ENCODE measurements at places on chromosomes 2 and 18. TPM values are rescaled to one million over a fixed set of nuclear protein-coding genes. Genes with fewer than 3 reads are reported as not detected.

Gene UPP2
- total RNA-seq = not detected

- H3K4me3 ChIP-seq = no peak overlapping the region
- no peaks in the 10 kb centered on the region for H3K4me1 ChIP-seq
- H3K36me3 ChIP-seq = no peaks in the 10 kb centered on the region
- no peak overlapping the region for H3K27ac ChIP-seq
- H3K27me3 ChIP-seq = no peaks in the 10 kb centered on the region
These were observed 75.4 kb downstream of the CD8B2 start for GRCh38 chr2:106562268-106563186.

DNA sequence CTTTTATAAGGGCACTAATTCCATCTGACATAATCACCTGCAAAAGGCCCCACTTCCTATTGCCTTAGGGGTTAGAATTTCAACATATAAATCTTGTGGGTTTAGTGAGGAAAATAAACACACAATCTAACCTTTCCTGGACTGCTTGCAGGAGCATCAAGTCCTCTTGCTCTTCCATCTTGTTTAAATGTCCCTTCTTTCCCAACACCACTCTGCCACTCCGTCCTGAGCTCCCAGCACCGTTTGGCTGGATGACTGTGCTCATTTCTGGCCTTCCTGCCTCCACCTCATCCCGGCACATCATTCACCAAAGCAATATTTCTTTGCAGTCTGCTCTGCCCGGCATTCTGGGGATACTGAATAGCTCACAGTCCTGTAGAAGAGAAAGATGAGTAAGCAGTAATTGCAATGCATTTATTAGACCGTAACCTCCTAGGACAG lies 247.8 kb downstream of the BCL2 start:
- no peaks in the 10 kb centered on the region for H3K36me3 ChIP-seq
- no peaks in the 10 kb centered on the region for H3K27me3 ChIP-seq
- no peak overlapping the region for H3K27ac ChIP-seq
- no peak overlapping the region for H3K4me3 ChIP-seq
- no peak for DNase-seq

GRCh38 chr2:73961823-73962615 lies 22.7 kb upstream of the TET3 start:
- no peak for DNase-seq
- no peaks in the 10 kb centered on the region for H3K4me1 ChIP-seq
- no peaks in the 10 kb centered on the region for H3K27me3 ChIP-seq
- H3K4me3 ChIP-seq = no peak overlapping the region
- no peak overlapping the region for H3K27ac ChIP-seq
- peaks cover 37% of the 10 kb centered on the region for H3K36me3 ChIP-seq

DNA sequence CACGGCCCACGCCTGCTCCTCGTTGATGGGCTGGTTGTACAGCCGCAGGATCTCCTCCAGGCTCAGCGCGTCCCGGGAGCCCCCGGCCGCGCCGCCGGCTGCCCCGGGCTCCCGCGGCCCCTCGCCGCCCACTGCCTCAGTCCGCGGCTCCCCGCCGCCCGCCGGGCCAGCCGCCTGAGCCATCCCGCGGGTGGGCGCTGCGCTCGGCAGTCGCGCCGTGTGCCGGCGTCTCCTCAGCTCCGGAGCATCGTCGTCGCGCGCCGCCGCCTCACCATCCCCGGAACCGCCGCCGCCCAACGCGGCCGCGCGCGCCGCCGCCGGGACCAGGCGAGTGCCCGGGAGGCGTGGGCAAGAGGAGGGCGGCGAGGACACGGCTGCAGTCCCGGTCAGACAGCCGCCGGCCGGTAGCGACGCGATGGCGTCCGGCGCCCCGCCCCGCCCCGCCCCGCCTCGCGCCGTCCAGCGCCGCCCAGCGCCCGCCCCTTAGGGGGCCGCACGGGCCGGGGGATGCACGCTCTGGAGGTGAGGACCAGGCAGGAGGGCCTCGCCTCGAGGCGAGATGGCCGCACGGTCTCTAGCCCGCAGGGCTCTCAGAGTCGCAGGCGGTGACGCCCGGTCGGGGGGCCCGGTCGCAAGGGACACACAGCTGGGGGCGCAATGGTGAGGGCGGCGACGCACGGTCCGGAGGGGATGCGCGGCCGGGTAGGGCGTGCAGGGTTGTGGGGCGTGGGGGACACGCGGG lies at the start of gene SPIRE1:
Gene SPIRE1 (minus strand): TSS at position 424 of the 742 bp plus-strand sequence. CDS start 241 bp downstream, at position 183.
- peaks cover 42% of the 10 kb centered on the region for H3K4me1 ChIP-seq
- H3K36me3 ChIP-seq = no peaks in the 10 kb centered on the region
- H3K27ac ChIP-seq = peak within 1 kb of the TSS; percentile 73
- peak within 1 kb of the TSS; percentile 78 for H3K4me3 ChIP-seq
